ENCODE measurements at places on chromosomes 1 and 21.

DNA sequence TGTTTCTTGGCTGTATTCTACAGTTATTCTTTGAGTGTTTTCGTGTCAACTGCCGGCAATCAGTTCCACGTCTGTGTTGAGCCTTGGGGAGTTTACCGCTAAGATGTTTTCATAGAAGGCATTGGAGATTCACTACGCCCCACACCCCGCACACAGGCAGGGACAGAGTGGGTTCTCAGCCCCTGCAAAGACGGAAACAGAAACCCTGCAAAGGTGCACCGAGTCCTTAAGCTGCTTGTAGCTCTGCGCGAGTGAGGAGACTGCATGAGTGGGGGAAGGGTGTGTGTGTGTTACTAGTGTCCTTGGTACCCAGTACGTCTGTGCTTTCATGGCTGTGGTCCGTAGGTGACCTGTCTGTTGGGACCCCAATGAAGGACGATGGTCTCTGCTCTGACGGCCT, 1.9 kb downstream of the LHX4 start:
- DNase-seq: no peak

GRCh38 chr1:54998677-54999076, at the start of gene BSND:
Gene BSND (plus strand): TSS chr1:54998933. CDS start chr1:54999187, 254 bp downstream.
- no peak for DNase-seq

DNA sequence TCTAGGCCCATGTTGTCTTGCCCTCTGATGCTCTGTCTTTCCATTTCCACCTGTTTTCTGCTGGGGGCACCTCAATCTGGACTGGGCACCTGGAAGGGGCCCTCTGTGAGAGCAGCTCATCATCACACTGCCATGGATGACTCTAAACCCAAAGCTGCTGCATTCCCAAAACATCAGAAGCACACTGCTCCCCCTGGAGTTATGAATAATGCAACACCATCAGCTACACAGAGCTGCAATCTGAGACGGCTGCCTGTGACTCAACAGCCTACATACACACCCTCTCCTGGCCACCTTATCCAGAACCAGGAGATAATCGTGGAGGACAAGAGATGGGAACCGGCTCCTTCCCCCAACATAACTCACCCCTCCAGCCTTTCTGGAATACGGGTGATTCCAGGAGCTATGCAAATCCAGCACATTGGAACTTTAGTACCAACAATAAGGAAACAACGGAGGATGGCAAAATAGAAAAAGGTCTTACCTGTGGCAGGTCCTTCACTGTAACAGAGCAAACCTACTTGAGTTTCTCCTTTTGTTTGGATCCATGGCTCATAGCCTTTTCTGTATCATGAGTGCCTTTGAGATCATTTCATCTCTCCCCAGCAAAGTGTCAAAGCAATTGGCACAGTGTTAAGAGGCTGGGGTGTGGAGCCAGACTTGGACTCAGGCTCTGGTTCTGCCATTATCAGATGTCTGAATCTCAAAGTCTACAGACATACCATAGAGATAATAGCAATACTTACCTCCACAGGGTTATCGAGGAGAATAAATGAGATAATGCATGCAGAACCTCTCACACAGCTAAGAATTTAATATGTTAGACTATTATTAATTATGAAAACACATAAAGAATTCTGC, 29.3 kb downstream of the AK2 start:
- peak; percentile 74 for DNase-seq

DNA sequence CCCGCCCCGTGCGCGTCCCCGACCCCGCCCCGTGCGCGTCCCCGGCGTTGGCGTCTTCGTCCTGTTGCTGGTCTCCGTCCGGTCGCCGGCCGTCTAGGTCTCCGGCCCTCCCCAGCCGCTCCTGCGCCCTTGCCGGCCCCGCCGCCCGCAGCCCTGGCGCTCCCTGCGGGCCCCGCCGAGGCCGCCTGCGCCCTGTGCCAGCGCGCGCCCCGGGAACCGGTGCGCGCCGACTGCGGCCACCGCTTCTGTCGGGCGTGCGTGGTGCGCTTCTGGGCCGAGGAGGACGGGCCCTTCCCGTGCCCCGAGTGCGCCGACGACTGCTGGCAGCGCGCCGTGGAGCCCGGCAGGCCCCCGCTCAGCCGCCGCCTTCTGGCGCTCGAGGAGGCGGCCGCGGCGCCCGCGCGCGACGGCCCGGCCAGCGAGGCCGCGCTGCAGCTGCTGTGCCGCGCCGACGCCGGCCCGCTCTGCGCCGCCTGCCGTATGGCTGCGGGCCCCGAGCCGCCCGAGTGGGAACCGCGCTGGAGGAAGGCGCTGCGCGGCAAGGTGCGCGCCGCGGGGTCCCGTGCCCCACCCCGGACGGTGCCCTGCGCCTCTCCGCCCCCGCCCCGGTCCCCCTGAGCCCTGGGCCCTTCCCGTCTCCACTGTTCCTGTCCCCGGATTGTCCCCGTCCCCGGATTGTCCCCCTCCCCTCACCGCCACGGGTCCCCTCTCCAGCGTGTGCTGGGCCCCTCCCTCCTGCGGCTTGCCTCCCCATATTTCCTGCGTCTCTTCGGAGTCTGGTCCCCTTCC, at the start of gene RNF187:
Gene RNF187 (plus strand): TSS at position 47 of the 789 bp plus-strand sequence.
- no peak for DNase-seq

DNA sequence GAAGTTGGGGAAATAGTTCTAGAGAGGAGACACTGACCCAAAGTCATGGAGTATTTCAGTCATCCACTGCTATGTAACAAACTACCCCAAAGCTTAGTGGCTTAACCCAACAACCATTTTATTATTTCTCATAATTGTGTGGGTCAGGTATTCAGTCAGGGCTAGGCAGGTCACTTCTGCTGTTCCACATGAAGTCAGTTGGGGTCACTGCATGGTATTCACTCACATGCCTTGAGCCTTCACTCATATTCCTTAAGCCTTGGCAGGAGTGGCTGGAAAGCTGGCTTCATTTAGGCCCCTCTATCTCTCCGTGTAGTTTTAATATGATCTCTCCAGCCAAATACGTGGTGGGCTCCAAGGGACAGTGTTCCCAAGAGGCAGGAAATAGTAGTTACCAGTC, 17.5 kb upstream of the RNF11 start:
- no peak for DNase-seq

- no peak for DNase-seq
Measured at GRCh38 chr1:86756062-86756406, 51.7 kb downstream of the SH3GLB1 start.

GRCh38 chr1:226877669-226878068, 7.3 kb downstream of the PSEN2 start:
- DNase-seq: no peak

- no peak for DNase-seq
Measured at GRCh38 chr21:45745256-45745655, 101.7 kb downstream of the PCBP3 start.

DNA sequence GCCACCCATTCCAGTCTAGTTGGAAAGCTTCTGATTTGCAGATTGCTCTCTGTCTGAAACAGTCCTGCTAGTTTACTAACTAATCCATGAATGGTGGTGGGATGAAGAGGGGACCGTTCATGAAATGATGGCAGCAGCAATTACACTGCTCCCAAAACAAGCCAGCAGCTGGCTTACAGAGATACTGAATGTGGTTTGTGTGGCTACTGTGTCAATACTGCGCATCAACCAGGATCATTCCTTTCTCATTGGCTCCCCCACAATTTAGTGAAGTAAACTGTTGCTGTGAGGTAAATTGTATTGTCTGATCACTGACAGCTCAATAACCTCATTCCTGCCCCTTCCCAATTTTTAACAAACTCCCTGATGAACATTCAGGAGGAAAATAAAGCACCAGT, 191.3 kb upstream of the LMO4 start:
- no peak for DNase-seq

DNA sequence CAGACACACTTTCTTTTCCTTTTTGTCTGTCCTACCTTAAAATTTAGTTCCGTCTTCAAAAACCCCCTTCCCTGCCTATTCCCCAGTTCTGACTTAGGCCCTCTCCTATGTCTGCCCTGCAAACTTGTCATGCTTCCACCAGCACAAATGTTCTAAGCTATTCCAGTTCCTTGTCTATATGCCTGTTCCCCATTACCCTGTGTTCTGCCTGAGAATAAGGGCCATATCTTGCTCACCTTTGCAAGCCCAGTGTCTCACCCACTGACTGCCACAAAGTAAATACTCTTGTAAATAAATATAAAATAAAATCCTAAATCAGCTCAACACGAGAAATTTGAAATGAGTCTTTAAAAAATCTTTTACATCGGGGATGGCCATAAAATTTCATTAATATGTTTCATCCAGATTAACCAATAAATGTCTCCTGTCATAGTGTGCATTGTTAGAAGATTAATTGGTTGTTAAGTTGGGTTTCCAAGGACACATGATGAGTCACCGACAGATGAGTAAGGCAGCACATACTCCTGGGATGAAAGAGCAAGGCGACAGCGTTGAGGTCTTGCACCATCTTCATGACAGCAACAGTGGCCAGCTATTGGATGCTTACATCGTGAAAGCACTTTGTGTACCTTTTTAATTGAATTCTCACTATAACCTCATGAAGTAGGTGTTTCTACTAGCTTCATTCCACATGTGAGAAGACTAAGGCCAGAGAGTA, 92.6 kb upstream of the NGF start:
- DNase-seq: peak; percentile 81

DNA sequence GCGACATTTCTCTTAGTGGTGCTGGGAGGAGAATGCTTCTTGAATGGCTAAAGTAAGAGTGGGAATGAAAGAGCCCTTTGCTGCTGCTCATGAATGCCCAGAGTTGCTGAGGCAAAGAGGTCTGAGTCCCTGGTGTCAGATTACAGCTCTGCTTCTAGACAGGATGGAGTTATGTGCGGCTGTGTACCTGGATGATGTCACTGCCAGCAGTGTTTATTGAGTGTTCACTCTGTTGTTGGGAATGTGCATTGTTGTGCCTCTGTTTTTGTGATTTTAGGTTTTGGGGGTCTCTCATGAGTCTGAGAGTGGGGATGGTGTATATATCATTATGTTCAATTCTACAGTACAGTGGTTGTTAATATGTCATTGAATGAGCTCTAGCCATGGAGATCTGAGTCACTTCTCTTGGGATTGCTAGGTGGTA, 2.7 kb downstream of the CDC14A start:
- DNase-seq: no peak

- no peak for DNase-seq
Measured at GRCh38 chr1:185292237-185292636, 24.8 kb downstream of the IVNS1ABP start.

DNA sequence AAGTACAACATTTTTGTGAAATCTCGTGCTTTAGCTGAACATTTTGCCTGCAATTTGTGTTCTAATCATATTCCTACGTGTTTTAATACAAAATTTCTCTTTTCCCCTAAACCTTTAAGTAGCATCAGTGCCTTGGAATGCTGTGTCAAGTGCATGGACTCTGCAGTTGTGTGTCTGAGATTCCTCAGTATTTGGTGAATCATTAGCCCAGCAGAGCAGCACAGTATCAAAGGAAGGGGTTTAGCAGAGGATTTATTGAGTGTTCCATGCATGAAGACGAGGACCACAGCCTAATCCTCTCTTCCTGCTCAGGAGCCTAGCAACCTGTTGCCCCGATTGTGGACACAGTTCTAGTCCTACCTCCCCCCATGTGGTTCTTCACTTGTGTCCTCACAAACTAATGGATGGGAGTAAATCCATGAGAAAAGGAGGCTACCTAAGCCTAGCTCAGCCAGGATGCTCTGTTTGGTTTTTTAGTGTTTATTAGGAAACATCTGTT, 29.3 kb upstream of the PCP4 start:
- no peak for DNase-seq

- no peak for DNase-seq
Measured at GRCh38 chr1:95117207-95118066, at the start of gene TLCD4. Gene TLCD4 (plus strand): TSS chr1:95117355. CDS start chr1:95143902, 26,547 bp downstream.

- DNase-seq: no peak
Measured at GRCh38 chr1:232686346-232686745, 56.4 kb upstream of the SIPA1L2 start.

GRCh38 chr1:26996665-26997064, 3.2 kb downstream of the TRNP1 start:
- no peak for DNase-seq

- DNase-seq: no peak
Measured at GRCh38 chr21:37195059-37195458, 72.1 kb downstream of the VPS26C start.

- DNase-seq: peak; percentile 87
Measured at GRCh38 chr1:185500001-185500626, 183.1 kb upstream of the IVNS1ABP start.

DNA sequence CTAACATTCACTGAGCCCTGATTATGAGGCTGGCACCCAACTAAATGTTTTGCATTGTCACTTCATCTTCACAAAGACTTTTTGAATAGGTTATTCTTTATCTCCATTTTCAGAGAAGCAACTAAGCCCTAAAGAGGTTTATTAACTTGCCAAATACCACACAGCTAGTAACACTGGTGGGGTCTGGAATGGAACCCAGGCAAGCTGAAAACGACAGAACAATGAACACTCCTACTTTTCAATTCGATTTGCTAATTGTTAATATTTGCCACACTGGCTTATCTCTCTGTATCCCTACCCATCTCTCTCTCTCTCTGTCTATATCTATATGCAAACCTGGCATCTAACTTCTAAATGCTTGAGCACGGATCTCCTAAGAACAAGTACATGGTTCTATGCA, 40.6 kb downstream of the MRPL39 start:
- no peak for DNase-seq

GRCh38 chr1:15418806-15419515, 9.3 kb downstream of the EFHD2 start:
- no peak for DNase-seq

- no peak for DNase-seq
Measured at GRCh38 chr1:154270833-154271232, 1.6 kb upstream of the HAX1 start.

DNA sequence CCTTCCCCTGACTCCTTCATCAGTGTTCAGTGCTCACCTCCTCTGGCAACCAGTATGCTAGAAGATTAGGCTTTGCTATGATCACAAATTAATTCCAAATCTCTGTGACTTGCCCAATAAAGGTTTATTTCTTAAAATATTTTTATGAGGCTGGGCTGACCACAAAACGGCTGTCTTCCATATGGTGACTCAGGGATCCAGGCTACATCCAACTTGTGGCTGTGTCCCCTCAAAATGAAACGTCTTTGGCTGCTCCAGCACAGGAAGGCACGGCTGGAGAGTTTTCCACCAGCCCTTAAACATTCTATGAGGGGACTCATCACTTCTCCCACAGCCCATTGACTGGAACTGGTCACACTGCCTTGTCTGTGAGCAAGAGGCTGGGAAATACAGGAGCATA, 131.5 kb downstream of the HUNK start:
- DNase-seq: no peak
